ENCODE measurements at places on chromosomes 12 and 14. TPM values are rescaled to one million over a fixed set of nuclear protein-coding genes. Genes with fewer than 3 reads are reported as not detected.

Gene SIX4
- 0.20 TPM for total RNA-seq

Gene HOTAIR
- not detected for total RNA-seq

Gene GPR132
- total RNA-seq, result 0.36 TPM

Gene LPAR5
- 18.9 TPM for total RNA-seq

Gene PIK3C2G
- total RNA-seq, result 5.8 TPM

All from esophagus mucosa (tissue), 1 donor.